Uterus (tissue), 4 donors: ENCODE measurements at places on chromosomes 4 and X.

DNA sequence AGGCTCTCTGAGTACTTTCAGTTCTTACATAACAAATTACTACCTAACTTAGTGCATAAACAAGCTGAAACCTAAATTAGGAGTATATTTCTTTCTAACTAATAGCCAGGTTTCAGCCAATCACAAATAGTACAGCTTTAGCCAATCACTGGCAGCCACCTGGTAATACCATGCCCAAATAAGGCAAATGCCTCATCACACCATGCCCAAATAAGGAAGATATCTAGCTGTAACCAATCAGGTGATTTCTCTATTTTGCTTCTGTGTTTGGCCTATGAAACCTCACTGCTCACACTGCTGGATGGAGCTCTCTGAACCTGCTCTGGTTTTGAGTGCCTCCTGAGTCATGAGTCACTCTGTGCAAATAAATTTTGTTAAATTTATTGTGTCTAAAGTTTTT is 113.5 kb downstream of the DDIT4L start:
- H3K4me1 ChIP-seq: no peaks in the 10 kb centered on the region
- no peaks in the 10 kb centered on the region for H3K36me3 ChIP-seq
- H3K27ac ChIP-seq: no peak overlapping the region
- DNase-seq: no peak

GRCh38 chr4:1747603-1747967 is 26.3 kb downstream of the TACC3 start:
- peaks cover 4% of the 10 kb centered on the region for H3K4me1 ChIP-seq
- DNase-seq: no peak
- H3K4me3 ChIP-seq: no peak overlapping the region

GRCh38 chr4:26916195-26916594 is 55.6 kb downstream of the STIM2 start:
- H3K27me3 ChIP-seq: no peaks in the 10 kb centered on the region
- no peak overlapping the region for H3K4me3 ChIP-seq

DNA sequence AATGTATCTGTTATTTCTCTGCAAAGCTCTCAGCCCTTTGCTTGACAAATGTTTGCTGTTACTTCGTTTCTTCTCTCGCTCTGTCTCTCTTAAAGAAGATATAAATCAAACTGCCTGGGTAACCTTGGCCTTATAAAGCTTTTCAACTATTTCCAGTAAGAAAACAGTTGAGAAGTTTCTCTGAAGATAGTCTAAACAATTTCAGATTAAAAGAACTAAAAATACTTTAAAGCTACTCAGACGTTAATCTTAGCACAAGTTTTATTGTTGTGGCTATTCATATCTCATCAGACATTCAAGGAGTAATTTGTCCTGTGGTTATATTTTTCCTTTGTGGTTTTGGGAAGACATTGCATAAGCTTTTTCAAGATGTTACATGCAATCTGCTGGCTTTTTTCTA is 22.6 kb downstream of the HOPX start:
- no peaks in the 10 kb centered on the region for H3K4me1 ChIP-seq
- no peak for DNase-seq
- H3K36me3 ChIP-seq: no peaks in the 10 kb centered on the region
- H3K4me3 ChIP-seq: no peak overlapping the region
- H3K27me3 ChIP-seq: no peaks in the 10 kb centered on the region

GRCh38 chr4:137649711-137650450 is 117.6 kb upstream of the PCDH18 start:
- no peak for DNase-seq
- H3K4me3 ChIP-seq: no peak overlapping the region
- no peak overlapping the region for H3K27ac ChIP-seq
- no peaks in the 10 kb centered on the region for H3K36me3 ChIP-seq
- H3K4me1 ChIP-seq: no peaks in the 10 kb centered on the region

DNA sequence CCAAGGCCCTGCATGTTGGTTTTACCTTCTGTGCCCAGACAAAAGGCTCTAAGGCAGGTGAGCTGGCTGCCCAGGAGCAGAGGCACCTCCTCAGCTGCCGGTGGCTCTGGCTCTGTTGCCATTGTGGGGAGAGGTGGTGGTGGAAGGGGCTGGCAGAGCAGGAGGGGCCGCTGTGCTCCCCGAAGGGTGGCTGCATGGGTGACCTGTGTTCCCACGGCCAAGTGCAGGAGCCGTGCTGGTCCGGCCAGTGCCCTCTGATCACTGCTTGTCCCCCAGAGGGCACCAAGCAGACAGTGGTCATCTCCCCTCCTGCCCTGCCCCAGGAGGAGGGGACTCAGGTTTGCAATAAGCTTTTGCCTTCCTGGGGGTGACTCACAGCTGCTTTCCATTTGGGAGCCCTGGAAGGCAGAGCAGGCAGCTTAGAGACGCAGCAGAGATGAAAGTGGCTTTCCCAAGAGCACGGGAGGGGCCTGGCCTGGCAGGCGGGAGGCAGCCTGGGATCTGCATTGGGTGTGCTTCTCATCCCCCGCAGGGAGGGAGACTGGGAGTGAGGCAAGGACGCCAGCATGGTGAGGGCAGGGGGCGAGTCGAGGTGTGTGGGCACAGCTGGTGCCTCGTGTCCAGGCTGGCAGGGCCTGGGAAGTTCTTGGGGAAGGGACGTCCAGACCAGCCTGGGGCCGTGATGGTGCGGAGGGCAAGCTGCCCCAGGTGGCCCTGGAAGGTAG is 28.7 kb downstream of the DOK7 start:
- peaks cover 6% of the 10 kb centered on the region for H3K27me3 ChIP-seq
- no peak for DNase-seq
- no peaks in the 10 kb centered on the region for H3K36me3 ChIP-seq
- no peaks in the 10 kb centered on the region for H3K4me1 ChIP-seq
